ENCODE measurements at places on chromosomes 5 and 9.
A peak's percentile ranks its signal among the peaks of the same experiment; 100 is the strongest.

GRCh38 chr5:39284552-39284951, 65.2 kb upstream of the FYB1 start:
- DNase-seq, result no peak

GRCh38 chr9:87592554-87593358, 95.1 kb downstream of the DAPK1 start:
- DNase-seq, result no peak

- peak; percentile 62 for DNase-seq
Observed at GRCh38 chr9:115373000-115373709, 255.2 kb upstream of the TNC start.

DNA sequence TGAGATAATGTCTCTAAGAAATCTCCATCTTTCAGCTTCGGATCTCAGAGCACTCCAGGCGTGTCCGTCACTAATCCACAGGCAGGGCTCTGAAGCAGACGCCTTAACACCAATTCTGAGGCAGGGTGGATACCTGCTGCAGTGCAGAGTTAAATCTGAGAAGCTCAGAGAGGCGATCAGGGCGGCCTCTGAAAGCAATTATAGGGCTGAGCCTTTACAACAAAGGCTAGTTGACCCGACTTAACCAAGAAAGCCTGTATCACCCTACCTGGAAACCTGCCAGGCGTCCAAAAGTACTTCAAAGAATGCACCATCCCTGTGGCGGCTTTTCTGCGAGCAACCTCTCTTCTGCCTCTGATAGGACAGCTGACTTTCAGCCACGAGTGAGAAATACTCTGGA, 134.8 kb upstream of the MSX2 start:
- DNase-seq, result no peak
